GF-D8 (cell line): ENCODE measurements at places on chromosomes 11 and 22.

DNA sequence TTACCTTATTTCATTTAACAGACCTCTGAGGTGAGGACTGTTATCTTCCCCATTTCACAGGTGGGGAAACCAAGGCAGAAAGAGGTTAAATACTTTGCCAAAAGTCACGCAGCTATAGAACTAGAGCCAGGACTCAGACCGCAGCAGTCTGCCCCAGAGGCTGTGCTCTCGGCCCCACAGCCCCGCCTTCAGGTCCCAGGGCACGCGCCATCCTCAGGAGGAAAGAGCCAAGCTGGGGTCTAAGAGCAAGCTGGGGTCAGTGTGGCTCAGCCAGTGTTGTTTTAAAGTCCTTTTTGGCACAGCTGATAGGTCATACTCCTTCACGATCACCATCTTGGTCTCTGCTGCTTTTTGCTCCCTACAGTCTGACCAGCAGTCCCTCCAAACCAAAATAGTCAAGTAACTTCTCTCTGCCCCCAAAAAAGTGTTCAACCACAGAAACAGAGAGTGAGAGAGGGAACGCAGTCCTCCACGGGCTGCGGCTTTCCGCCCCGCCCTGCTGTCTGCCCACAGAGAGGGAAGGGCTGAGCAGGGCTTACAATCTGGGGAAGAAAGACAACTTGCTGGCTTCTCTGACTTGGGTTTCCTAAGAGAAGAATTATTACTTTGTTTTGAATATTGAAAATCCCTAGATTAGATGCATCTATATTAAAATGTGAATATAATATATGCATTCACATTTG is 137.2 kb upstream of the OPCML start:
- DNase-seq = no peak

DNA sequence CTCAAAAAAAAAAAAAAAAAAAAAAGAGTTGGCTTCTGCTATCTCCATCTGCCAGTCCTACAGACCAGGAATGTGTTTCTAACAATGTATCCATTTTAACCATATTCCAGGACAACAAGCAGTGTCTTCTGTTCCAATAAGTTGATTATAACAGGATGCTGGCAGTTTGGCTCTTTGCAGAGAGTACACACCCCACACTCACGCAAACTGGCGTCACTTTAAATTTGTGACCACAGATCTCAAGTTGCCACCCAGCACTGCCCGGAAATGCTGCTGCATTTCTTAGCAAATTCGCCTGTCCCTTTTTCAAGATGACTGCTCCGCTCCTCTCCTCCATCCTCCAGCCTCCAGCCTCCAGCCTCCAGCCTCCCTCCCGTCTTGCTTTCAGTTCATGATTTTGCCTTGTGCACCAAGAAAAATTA is 44.3 kb downstream of the SCGB1A1 start:
- DNase-seq = no peak

DNA sequence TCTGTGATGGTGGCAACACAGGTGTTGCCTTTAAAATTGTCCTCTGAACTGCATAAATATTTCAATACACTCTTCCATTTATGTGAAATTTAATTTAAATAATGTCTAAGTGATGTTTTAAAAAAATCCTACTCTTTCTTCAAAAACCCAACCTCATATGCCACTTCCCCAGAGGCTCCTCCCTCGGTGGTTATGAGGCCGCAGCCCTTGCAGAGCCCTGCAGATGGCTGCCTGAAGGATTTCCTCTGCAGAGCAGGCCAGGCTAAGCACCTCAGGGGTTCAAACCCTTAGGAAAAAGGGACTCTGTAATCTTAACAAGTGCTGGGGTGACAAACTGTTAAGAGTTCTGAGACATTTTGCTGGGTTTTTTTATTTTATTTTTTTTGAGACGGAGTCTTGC is 25.2 kb downstream of the MORC2 start:
- no peak for DNase-seq

DNA sequence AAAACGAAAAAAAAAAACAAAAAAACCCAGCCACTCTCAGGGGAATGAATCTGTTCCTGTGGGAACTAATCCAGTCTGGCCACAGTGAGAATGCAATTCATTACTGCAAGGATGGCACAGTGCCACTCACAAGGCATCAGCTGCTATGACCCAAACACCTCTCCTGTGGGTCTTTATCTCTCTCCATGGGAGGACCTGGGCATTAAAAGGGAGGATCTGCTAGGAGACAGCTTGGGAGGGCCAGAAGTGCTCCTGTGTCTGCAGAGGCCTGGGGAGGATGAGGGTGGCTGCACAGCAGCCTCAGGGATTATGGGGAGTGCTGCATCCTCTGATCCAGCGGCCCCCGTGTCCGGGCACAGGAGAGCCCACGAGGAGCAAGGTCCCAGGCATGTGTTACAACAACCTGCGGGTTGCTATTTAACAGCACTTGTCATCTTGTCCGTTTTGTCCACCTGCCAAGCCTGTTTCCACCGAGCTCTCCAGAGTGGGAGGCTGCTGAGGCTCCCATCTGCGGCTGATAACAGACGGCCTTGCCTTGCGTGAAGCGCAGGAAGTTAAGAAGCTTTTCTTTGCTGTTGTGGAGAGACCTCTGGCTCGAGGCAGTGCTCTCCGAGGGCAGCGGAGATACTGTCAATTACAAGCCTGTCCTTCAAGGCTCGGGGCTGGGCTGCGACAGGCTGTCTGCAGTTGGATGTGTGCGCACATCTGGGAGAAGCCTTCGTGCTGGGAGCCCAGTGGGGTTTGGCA is 97.7 kb downstream of the NXPE2 start:
- no peak for DNase-seq

DNA sequence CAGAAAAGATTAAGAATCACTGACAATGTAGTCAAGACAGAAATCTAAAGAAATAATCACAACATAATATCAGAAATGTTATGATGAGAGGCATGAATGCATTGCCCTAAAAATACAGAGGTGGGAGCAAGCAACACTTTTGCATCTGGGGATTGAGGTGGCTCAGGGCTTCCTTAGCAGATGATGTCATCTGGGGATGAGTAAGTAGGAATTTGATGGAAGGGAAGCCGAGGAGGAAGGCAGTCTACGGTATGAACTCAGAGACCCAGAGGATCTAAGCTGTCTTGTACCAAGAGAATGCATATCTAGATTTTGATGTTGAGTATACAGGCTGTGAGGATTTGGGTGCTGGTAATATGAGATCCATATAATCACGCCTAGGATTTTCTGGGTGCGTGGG is 193.0 kb upstream of the SNX19 start:
- no peak for DNase-seq

DNA sequence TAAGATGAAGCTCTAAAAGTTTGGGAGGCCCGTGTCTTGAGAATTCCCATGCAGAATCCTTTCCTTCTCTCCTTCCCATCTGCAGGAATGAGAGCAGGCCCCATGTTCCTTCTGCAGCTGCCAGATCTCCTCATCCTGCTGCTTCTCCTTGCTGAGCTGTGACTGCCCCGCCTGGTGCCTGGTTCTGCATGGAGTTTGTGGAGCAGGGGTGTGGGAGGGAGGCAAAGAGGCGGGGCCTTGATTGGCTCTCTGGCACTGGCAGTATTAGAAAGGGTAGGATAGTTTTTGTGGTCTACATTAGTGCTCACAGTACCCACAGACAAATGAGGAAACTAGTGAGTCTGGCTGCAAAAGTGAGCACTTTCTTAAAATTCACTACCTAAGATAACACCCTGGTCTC is 91.1 kb upstream of the CLPB start:
- DNase-seq = no peak

- DNase-seq = no peak
Observed at GRCh38 chr22:20750461-20751184, 23.3 kb upstream of the SERPIND1 start.

GRCh38 chr11:115054570-115055538 is 376.5 kb downstream of the NXPE2 start:
- DNase-seq = no peak

GRCh38 chr22:22999523-22999922 is 70.8 kb upstream of the GNAZ start:
- DNase-seq = no peak

- no peak for DNase-seq
Observed at GRCh38 chr22:30485362-30485988, 13.7 kb upstream of the SEC14L3 start.

DNA sequence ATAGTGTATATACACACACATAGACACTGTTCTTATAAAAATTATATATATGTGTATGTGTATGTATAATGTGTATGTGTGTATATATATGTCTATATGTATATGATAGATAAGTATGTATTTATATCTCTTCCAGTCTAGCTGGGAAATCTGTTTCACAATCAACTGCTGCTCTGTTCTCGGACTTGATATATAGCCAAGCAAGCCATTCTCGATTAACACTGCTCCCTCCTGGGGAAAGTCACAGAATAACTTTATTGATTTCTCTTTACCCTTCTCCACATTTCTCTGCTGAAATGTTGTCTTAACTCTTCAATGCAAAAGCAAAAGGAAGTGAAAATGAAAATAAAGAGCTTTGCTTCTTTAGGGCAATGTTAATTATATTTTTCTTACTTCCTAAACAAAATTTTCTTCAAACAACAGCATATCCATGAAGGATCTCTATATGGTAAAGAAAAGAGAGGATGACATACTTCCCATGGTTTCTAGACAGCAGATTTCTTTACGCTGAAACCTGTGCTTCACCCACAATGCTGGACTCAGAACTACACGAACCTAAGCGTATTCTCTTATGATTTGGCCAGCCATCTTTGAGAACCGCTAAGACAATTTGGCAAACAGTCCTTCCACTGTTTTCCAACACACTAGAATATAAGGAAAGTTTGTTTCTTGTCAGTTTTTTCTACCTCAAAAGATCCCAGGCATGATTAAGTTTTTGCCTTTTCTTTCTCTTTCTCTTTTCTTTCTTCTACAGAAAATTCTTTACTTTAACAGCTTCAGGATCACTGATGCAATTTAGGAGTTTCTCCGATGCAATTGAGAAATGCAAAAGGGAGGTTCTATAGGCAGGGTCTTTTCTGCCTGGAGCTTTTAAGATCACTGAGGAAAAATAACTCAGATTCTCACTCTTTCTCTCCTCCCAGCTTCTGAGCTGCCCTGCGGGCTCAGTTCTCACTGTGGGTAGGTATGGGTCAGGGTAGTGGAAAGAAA is 1.9 kb downstream of the BLID start:
- DNase-seq = no peak

- peak; percentile 42 for DNase-seq
Observed at GRCh38 chr11:74024261-74025029, 15.6 kb upstream of the UCP3 start.

DNA sequence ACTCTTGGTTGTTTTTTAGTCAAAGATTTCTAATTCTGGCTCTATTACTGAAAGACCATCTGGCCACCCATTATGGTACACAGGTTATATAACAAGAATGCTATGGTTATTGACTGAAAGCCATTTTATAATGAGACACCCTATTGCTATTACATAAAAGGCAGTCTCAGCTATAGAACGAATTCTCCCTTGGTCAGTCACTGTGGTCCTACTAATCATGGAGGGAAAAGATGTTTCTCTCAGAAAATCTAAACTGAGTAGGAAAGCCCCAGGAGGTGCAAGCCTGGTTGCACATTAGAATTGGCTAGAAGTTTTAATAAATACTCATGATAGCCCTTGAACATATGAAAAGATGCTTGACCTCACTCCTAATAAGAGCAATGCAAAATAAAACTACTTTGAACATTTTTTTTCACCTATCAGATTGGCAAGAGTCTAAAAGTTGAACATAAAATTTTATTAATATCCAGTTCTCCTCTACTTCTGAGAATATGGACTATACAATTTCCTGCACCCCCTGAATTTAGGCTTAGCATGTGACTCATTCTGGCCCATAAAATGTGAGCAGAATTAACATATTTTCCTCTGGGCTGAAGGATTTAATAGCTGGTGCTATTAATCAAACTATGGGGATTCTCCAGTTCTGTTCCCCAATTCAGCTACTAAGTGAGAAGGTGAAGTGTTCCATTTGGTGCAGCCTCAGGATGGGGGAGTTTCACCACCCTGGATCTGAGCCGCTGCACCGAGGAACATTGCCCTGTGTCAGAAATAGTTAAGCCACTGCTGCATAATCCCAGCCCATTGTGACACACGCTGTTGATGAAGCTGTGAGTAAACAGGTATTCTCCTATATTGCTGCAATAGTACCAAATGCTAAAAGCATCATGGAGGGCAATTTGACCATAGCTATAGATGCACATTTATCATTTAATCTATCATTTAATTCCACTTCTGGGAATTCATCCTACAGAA is 11.5 kb upstream of the CRKL start:
- DNase-seq = no peak

DNA sequence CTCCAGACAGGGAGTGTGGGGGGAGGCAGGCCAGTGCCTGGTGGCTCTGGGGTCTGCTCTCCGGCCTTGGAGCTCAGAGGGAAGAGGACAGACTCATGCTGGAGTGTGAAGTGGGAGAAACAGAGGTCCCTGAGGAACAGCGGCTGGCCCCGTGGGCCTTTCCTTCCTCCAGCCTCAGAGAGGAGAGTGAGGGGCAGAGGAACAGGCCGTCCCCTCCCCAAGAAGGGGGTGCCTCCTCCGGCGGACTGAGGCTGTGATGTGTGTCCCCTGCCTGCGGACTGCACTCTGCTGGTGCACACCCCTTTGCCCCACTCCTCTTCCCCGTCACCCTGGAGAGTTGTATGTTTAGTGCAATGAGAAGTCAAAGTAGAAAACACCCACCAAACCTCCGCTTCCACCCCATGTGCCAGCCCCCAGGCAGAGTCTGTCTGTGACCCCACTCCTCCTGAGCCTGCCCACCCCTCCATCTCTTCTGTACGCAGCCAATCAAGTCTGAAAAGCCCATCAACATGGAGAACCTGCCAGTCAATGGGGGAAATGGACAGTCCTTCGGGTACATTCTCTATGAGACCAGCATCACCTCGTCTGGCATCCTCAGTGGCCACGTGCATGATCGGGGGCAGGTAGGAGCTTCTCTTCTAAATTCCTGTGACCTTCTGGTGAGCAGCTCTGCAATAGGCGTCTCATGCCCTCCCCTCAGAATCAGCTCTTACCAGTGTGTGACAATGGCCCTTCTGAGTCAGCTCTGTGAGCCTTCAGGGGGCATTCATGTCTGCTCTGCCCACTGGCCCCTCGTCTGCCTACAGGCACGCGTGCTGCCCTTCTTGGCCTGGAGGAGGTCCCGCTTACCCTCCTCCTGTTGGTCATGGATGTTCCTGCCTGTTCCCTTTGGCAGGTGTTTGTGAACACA is 39.0 kb downstream of the GLB1L2 start:
- no peak for DNase-seq

DNA sequence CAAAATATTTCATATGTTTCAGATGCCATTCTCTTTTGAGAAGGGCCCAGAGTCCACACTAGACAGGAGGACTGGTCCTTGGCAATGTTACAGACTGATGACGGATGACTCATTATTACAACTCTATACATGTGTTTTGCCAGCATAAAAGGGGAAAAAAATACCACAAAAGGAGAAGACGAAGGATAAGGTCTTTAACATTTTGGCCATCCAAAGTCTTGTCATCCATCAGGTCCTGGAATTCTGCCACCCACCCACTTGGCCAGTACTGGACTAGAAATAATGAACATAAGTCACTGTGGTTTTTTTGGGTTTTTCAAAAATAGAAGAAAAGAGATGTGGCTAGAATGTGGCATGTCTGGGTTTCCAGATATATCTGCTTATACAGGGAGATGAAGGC is 57.7 kb upstream of the BDNF start:
- no peak for DNase-seq

GRCh38 chr11:118171269-118172062 is 5.0 kb downstream of the SCN2B start:
- peak; percentile 20 for DNase-seq

GRCh38 chr11:10892250-10892649 is 34.4 kb upstream of the ZBED5 start:
- peak; percentile 4 for DNase-seq

GRCh38 chr11:11538277-11538960 is 83.4 kb downstream of the GALNT18 start:
- no peak for DNase-seq
